ENCODE measurements at places on chromosomes 4 and X. TPM values are rescaled to one million over a fixed set of nuclear protein-coding genes. Genes with fewer than 3 reads are reported as not detected.
A peak's percentile ranks its signal among the peaks of the same experiment; 100 is the strongest.

GAGE12F gene
- not detected for total RNA-seq

ATP1B4 gene
- not detected for total RNA-seq

GRCh38 chr4:41258783-41259182 lies 2.1 kb downstream of the UCHL1 start:
- DNase-seq, result peak; percentile 69

DNA sequence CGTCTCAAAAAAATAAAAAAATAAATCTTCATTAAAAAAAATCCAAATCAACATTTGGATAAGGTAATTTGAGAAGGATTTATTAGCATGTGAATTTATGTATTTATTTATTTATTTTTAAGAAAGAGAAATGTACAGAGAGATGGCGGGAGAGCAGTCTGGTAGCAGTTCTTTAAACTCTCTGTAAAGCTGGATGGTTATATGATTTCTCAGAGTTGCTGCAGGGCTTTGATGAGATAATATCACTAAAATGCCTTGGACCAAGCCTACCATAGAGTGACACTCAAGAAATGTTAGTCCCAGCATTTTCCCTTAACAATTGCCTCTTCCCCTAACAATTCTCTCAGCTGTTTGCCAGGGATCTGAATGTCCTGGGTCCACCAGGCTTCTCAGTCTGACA lies 103.4 kb upstream of the LNX1 start:
- DNase-seq, result no peak

DNA sequence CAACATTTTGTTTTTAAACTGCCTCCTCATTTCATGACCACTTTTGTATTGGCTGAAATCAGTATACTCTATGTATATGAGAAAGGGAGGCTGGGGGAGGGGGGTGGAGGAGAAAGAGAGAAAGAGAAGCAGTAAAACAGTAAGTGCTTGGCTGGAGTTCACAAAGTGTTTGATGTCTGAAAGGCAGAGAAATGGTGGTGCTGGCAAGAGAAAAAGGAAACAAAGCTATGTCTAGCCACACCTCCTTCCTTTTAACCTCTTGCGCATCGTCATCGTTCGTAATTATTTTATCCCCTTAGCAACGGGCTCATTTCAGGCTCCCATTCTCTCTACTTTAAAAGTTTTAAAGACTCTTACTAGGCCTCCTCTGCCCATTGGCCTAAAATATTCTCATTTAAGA lies 25.6 kb downstream of the RPA4 start:
- DNase-seq, result no peak

DNA sequence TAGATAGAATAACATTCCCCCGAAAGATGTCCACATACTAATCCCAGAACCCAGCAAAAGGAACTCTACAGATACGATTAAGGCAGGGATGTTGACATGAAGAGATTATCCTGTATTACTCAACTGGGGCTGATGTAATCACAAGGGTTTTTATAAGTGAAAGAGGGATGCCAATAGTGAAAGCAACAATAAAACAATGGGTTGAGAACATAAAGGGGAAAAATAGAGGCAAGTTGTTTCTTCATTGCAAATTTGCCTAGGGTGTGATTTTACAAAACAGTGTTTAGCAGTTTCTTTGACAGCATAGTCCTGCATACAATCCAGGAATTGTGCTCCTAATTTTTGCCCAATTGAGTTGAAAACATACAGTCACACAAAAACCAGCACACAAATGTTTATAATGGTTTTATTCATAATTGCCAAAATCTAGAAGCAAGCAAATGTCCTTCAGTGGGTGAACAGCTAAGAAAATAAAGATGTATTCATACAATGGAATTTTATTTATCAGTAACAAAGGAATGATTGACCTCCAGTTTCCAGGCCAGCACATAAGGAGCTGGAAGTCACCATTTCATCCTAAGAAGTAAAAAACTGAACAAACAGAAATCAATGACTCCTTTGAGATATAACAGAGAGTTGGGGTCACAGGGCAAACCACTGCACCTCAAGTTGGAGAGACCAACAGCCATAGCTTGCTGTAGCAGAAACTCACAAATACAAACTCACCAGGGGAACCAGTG lies 107.2 kb downstream of the CENPC start:
- DNase-seq, result peak; percentile 11

GRCh38 chrX:113929004-113929403 lies 654.9 kb upstream of the HTR2C start:
- DNase-seq, result peak; percentile 44

GRCh38 chr4:78599931-78600375 lies 48.4 kb downstream of the ANXA3 start:
- no peak for DNase-seq

GRCh38 chrX:129092242-129092641 lies 431.0 kb downstream of the SMARCA1 start:
- no peak for DNase-seq

DNA sequence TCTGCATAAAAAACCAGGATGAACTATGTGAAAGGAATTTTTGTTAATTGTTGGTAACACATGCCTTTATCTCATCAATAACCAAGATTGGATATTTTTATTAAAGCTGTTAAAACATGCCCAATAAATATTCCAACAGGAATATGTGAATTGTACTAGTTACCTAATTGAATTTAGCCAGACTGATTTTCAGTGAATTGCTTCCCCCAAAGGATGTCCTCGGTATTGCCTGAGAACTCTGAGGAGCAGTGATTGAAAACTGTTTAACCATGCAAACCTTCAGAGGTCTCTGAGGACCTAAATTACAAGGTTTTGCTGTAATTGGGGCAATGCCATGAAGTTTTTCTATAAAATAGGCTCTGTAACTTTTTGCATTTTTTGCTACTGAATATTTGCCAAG lies 66.6 kb downstream of the BLTP1 start:
- DNase-seq, result peak; percentile 13

- no peak for DNase-seq
Observed at GRCh38 chr4:115418635-115419396, 305.4 kb upstream of the NDST4 start.

DNA sequence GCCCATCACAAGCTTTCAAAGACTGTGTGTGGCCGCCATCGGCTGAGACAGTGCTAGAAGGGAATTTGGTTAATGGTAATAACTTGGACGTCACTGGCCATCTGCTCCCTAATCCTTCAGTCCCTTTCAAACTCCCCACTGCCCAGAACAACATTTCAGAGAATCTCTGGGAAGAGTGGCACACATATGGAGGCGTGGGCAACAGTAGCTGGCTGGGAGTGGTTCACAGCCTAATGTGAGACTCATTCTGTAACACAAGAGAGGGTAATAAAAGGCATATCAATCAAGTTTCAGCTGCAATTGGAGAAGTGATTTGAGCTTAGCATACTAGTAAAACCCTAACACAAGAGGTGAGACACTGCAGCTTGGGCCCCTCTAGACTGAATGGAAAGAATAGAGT lies 15.4 kb downstream of the SMIM10 start:
- DNase-seq, result no peak

DNA sequence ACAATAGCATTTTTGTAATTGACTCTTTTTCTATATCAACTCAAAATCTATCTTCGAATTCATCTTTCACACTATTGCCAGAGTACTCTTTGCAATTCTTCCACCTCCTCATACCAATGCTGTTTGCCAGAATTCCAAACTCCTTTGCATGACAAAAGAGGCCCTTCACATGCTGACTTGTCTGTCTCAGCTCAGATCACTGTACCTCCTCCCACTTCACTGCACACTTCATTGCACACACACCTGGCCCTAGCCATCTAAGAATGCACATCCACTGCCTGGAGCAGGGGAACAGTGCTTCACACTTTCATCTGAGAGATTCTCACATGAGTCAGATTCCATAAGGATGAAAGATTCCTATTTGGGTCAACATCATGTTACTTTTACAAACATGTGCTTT lies 56.5 kb downstream of the PRDM5 start:
- no peak for DNase-seq

GRCh38 chrX:68892134-68892533 lies 63.3 kb downstream of the EFNB1 start:
- DNase-seq, result no peak

GRCh38 chr4:120921456-120922380 lies 808 bp downstream of the PRDM5 start:
- peak; percentile 53 for DNase-seq

DNA sequence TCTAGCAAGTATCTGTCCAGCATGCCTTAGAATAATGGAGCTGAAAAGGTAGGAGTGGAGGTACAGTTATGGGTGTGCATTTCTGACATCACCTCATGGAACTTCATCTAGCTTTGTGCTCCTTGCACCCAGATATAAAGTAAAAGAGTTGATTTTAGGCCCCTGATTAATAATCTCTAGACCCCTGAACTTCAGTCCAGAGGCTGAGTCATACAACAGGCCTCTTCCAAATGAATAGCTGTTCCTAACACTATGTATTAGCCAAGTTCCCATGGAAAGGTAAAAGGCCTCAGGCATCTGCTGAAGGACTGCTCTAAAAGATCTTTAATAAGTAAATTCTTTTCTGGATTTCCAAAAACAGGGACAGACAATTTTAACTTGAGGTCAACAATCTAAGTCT lies 16.2 kb downstream of the TBC1D9 start:
- no peak for DNase-seq
